IPS DF 19.7 (cell line): ENCODE measurements at places on chromosomes 1 and 21.

DNA sequence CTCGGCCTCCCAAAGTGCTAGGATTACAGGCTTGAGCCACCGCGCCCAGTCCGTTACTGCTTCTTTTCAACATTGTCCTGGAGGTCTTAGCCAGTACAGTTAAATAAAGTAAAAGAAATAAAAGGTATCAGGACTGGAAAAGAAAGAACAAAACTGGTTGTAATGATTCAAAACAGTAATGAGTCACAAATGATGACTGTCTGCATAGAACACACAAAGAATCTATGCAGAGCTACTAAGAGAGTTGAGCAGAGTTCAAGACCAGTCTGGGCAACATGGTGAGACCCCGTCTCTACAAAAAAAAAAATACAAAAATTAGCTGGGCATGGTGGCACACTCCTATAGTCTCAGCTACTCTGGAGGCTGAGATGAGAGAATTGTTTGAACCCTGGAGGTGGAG lies 23.4 kb downstream of the BCAR3 start:
- no peak for DNase-seq

DNA sequence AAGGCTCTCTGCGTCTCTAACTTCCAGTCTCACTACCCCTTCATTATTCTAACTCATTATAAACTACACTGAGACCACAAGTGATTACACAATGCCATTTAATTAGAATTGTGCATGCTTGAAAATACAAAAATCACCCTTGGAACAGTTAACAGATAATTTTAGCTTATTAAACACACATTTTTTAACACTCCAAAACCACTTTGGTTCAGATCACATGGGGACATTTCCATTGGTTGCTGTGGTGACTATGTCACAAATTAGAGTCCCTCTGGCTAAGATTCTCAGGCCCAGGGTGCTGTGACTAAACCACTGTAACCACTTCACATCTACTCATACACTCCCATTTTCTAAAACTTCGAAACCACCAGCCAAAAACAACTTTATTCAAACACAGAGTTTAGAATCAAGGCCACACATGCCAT lies 43.0 kb downstream of the JAK1 start:
- no peak for DNase-seq

DNA sequence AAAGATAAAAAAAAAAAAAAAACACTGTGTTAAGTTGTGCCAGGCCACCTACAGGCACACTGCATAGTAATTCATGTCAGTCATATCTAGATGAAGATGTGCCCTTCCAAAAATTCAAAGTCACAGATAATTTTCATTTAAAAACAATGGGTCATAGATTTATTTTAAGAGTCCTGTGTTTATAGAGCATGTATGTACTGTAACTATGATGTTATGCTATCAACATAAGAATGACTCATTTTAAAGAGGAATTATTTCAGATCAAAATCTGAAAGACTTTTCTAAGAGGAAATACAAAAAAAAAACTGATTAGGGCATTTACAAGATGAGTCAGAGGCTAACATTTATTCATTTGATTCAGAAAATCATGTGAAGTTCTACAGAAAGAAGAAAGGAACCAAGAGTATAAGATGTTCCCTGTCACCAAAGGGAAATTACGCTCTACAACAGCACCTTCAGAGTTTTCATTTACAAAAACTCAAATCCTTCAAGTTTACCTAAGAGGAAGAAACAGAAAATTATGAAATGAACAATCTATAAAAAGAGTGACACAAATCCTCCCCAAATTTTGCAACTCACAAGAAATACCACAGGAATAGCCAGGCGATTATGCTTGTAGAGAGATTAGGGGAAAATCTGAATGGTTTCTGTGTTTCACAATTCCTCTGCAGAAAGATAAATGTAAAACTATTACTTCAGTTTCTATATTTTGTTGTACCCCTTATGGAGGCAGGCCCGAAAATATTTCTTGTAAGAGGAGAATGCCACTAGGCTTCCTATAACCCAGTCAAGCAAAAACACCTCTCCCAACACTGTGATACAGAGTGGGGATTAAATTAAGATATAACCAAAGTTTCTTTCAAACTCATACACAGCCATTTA lies 13.8 kb downstream of the TP53BP2 start:
- DNase-seq, result no peak

GRCh38 chr1:63793741-63794240 lies 20.0 kb downstream of the ROR1 start:
- DNase-seq, result no peak

DNA sequence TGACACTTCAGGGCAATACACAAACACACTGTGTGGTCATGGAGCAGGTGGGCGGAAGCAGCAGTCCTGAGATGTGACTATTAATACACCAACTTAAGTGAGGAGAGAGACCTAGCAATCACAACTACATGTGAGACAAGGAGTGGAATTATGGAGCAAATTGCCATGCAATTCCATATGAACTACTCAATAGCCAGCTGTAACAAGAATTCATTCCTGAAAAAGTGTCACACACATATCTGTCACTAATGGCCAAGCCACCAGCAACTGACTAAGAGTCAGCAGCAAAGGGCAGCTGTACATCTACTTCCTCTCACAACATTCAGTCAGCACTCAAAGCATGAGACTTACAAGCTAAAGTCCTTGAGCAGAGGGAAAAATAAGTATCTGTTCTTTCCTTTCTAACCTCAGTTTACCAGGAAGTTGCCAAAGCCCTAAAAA lies 46.2 kb downstream of the GPR3 start:
- DNase-seq, result no peak

GRCh38 chr1:243727503-243728203 lies 122.4 kb downstream of the AKT3 start:
- DNase-seq, result no peak

GRCh38 chr1:246820666-246821065 lies 96.5 kb downstream of the SCCPDH start:
- no peak for DNase-seq

- no peak for DNase-seq
These were observed 28.8 kb upstream of the IKBKE start for GRCh38 chr1:206441336-206441967.
